Trophoblast cell (in vitro differentiated cells and primary cell): ENCODE measurements at places on chromosomes 2 and 18.

GRCh38 chr18:6648581-6648980 lies 80.9 kb upstream of the ARHGAP28 start:
- DNase-seq = peak; percentile 61

GRCh38 chr18:49869354-49869753 lies 56.0 kb upstream of the ACAA2 start:
- DNase-seq = no peak

DNA sequence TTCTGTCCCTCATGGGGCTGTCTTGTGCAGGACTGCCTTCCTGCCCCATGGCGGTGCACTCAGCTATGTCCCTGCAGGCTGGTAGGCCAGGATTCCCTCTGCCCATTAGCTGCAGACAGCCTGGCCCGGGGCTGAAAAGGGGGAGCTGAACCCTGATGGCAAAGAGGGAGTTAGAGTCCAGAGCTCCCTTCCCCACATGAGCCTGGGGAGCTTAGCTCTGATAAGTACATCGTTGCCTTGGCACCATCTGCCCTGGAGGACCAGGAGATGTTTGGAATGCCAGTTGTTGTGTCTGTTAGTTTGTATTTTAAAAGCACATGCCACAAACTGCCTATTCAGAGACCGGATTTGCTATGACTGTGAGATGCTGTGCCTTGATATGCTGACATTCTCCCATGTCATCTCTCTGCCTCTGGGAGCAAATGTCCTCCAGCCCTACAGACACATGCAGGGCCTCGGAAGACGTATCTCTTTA lies 65.1 kb upstream of the AFF3 start:
- DNase-seq = peak; percentile 82

DNA sequence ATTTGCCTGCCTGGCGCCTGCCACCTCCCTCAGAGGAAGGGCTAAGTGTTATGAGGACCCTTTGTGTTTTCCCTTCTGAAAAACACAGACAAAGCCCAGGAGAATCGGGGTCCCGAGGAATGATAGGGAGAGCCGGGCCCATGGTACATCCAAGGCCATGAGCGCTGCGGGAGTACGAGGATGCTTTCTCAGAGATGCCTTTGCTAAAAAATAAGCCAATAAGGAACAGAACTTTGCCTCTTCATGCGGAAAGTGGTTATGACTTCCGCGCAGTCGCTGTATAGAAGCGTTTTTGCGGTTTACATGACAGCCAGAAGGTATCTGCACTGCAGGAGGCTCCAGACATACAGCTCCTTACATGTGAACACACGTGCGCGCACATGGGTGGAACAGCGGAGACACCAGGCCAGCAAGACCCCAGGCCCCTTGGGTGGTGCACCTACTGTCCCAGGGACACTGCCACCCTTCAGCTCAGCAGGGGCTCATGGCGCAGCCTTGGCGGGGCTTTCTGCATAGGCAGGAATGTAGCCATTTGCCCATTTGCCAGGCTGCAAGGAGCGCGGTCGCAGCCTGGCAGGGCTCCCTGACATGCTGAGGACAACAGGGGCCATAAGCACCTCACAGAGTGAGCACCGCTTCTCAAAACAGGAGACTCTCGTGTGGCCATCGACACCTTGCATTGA lies 252.4 kb upstream of the SALL3 start:
- DNase-seq = no peak

DNA sequence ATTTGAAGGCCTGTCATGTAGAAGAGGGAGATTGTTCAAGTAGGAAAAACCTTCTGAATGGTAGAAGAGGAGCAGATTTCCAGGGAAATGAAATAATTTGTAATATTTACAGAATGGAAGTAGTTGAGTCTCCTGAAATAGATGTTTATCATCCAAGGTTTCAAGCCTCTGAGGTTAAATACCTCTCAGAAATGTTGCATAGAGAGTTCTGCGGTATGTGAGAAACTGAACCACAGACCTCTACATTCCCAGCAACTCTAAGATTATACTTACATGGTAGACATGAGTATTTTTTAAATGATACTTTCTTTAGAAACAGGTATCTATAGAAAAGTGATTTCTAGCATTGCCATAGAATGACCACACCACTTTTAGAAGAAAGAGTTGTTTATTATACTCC lies 379.8 kb upstream of the FANCL start:
- DNase-seq = no peak

- no peak for DNase-seq
These were observed 39.4 kb downstream of the BMP10 start for GRCh38 chr2:68831686-68832232.

GRCh38 chr2:226403369-226403768 lies 396.3 kb downstream of the IRS1 start:
- DNase-seq = peak; percentile 82

GRCh38 chr2:178269438-178270224 lies 75.3 kb downstream of the OSBPL6 start:
- DNase-seq = no peak

DNA sequence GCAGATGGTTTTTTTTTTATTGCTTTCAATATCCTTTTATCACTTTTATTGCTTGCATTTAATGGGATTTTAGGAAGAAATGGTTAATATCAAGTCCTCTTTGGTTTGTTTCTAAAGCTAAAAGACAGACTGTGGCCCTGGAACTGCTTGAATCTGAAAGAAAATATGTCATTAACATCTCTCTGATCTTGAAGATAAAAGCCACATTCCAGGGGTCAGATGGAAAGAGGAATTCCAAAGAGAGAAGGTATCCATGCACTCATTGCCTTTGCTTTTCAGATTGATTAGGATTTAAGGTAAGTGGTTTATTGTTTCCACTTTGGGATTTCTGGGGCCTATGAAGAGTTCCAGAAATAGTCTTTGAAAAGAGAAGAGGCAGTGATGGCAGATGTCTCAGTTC lies 54.1 kb downstream of the ARHGEF33 start:
- DNase-seq = peak; percentile 51

DNA sequence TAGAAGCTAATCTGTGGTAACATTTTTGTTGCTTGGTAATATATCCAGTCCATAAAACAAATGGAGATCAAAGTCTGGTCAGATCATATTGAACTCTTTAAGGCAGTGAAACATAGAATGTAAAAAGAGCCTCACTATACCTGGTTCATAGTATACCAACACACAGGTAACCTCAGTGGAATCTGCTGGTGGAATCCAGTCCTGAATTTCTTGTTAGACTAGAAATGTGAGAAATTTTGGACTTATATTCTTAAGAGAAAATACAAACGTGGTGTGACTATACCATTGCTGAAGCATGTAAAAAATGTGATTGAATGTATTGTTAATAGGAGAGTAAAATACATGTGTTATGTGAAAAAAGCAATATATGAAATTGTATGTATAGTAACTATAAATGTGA lies 46.1 kb upstream of the GRHL1 start:
- peak; percentile 76 for DNase-seq

- DNase-seq = no peak
These were observed 111.3 kb upstream of the CAVIN2 start for GRCh38 chr2:191957996-191958860.

GRCh38 chr2:160784034-160784433 lies 290.4 kb upstream of the RBMS1 start:
- no peak for DNase-seq

DNA sequence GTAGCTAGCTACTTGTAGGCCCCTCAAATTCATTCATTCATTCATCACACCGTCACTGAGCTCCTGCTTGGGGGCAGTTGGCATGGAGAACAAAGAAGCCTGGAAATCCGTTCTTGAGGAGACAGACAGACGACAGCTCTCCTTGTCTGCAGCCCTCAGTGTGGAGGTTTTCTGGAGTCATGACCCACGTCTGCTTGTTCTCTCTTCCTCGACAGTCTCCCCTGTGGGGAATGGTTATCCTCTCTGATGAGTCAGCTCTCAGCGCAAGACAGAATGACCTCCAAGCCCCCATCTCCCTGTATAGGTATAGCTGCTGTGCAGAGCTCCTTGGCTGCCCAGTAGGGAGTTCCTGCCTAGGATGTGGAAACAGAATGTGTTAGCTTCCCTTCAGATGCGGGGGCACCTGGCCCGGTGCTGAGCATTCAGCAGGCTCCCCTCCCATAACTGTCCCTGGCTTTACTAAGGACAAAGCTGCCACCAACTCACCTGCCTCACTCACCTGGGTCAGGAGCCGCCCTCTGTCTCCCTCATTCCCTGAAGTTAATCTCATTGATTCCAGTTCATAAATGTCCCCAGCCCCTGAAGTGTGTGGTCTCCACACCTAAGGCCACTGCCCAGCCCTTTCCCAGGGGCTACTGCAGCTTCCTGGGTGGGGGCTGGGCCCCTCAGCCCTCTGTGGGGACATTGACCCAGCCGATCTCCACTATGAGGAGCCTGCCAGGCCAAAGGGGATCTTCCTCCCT lies 124.7 kb downstream of the ACKR3 start:
- DNase-seq = no peak

- no peak for DNase-seq
These were observed 550.5 kb downstream of the SPAG16 start for GRCh38 chr2:213834746-213835145.

DNA sequence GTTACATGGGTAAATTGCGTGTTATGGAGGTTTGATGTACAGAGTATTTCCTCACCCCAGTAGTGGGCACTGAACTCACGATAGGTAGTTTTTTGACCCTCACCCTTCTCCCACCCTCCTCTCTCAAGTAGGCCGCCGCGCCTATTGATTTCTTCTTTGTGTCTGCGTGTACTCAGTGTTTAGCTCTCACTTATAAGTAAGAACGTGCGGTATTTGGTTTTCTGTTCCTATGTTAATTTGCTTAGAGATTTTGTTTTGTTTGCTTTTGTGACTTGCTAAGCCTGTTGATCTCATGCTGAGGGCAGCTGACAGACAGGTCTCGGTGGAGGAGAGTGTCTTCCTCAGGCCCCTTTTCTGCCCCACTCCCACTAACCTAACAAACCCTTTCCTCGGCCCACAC lies 36.2 kb downstream of the ACOXL start:
- DNase-seq = no peak

DNA sequence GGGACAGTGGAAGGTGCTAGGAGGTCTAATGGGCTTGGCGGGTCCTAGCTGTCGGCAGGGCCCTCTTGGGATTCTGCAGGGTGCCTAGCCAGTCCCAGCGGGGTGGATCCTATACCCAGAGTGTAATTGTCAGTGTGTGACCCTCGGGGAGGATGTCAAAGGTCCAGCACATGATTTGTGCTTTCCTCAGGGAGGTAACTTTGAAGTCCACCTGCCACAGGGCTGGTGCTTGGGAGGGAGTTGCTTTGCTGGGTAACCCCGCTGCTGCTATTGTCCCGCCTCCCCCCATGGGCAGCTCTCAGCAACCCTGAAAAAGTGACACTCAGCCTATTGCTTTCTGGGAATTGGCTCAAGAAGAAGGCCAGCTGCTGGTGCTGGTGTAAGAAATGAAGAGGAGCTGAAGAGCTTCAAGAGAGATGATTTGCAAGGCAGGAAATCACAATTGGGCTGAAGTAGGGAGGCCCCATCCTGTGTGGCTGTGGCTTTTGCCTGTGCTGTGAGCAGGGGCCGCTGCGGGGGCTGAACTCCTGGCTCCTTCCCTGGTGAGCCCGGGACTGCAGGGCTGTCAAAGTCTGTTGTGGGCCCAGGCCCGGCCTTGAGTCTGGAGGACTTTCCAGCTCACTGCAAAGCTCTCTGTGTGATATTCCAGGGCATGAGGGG lies 36.4 kb downstream of the EMILIN2 start:
- DNase-seq = no peak

GRCh38 chr18:32461709-32462272 lies 8.9 kb downstream of the GAREM1 start:
- DNase-seq = peak; percentile 27

- peak; percentile 73 for DNase-seq
These were observed 17.8 kb upstream of the INO80C start for GRCh38 chr18:35515460-35516130.

DNA sequence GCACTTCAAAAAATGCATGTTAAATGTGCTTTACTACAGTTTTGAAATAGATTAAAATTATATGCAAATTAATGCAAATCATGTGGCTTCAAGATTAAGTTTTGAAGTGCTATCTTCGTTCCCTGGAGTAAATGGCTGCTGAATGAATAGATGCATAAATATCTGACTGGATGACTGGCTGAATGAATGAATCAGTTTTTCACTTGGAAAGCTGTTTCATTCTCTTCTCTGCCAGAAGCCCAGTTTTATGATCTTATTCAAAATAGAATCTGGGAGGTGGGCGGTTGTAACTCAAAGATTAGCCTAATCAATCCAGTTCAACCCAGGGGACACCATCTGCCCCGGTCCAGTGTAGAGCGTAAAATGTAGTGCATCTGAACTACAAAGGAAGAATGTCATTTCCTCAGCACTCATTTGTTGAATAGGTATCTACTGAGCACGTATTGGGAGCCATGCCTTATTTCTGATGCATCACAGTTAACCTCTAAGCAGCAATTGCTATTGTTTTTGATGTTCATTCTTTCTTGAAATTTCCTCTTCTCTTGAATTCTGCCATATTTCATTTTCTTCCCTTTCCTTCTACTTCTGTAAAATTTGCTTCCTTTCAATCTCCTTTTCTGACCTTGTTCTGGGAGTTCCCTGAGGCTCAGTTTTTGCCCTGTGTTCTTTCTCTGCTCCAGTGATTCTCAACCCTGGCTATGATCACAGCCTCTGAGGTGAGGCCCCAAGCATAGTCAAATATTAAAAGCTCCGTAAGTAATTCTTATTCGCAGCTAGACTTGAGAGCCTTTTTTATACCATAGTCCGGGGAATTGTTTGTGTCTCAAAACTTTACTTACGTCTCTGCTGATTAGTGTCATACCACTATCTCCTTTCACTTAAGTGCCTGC lies 282.7 kb downstream of the PARD3B start:
- DNase-seq = no peak

- no peak for DNase-seq
These were observed 118.0 kb downstream of the RNF152 start for GRCh38 chr18:61774846-61775245.

GRCh38 chr2:46601328-46601963 lies 122.1 kb downstream of the TMEM247 start:
- DNase-seq = peak; percentile 28

DNA sequence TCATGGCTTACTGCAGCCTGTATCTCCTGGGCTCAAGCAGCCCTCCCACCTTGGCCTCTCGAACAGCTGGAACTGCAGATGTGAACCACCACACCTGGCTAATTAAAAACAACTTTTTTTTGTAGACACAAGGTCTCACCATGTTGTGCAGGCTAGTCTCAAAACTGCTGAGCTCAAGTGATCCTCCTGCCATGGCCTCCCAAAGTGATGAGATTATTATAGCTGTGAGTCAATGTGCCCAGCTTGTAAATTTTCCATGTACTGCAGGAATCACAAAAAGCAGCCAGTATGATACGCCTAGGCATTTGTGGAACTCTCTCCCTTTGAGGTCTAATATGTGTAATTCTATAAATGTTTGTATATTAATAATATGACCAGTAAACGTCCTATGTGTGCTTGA lies 59.9 kb downstream of the MSH6 start:
- no peak for DNase-seq

DNA sequence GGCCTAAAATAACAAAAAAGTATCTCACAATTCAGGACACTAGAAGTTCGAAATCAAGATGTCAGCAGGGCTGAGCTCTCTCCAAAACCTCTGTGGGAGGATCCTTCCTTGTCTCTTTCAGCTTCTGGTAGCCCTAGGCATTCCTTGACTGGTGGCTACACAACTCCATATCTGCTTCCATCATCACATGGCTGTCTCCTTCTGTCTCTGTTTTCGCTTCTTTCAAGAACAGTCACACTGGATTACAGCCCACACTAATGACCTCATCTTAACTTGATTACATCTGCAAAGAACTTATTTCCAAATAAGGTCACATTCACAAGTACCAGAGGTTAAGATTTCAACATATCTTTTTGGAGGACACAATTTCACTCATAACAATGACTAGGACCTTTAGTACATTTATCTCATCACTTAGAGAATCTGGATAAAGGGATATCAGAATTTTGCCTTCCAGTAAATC lies 275.2 kb downstream of the IRS1 start:
- DNase-seq = peak; percentile 84

GRCh38 chr2:241063587-241063986 lies 38.5 kb downstream of the MTERF4 start:
- DNase-seq = no peak
